ENCODE measurements at places on chromosomes 1 and 21.
A peak's percentile ranks its signal among the peaks of the same experiment; 100 is the strongest.

- no peak for DNase-seq
Measured at GRCh38 chr1:12487520-12487919, 130.5 kb downstream of the DHRS3 start.

DNA sequence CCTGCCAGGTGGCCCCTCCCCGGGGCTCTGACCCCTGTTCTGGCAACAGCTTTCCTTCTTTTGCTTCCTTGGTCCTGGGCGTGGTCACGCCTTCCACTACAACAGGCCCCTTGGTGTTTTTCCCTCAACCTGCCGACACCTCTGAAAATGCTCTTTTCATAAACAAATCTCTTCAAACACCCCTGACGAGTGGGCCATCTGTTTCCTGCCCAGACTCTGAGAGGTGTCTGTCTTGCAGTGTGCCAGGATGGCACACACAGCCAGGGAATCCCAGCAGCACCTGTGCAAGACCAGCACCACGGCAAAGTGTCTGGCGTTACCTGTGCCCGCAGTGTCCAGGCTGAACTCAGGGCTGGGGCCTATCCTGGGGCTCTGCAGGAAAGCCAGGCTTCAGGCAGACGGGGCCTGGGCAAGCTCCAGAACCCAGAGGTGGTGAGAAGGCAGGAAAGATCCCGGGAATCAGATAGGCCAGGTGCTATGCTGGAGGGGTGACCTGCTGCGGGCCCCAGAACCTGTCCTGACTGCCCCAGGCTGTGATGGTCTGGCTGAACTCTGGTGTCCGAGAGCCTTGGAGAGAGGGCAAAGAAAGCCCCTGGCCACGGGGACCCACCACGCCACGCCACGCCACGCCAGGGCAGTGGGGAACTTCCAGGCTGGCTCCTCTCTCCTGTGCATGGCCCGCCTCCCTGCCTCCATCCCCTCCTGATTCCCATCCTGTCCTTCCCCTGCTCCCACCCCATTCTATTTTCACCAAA is 88.9 kb downstream of the SIK1 start:
- DNase-seq, result no peak

DNA sequence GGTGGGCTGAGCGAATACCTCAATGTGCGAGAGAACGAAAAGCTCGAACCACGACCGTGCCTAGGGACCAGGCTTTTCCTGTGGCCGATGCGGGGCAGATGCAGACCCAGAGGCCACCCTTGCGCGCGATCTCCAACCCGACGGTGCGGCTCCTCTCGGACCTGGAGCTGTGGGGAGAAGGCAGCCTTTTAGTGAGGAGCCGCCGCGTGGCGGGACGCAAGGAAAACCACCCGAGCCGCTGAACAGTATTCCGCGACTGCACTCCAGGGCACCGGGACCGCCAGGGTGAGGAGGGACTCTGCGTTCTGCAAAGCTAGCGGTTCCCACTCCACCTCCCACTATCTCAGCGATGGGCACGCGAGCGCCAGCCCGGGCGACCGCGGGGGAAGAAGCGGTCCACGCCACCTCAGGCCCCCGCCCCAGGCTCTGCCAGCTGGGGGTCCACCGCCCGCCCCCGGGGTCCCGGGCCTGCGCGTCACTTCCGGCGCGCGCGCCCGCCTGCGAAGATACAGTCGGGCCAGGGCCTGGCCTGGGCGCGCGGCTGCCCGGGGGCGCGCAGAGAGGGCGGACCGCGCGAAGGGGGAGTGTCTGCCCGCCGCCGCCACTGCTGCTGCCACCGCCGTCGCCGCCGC is 66.5 kb upstream of the PRKACB start:
- peak; percentile 23 for DNase-seq

DNA sequence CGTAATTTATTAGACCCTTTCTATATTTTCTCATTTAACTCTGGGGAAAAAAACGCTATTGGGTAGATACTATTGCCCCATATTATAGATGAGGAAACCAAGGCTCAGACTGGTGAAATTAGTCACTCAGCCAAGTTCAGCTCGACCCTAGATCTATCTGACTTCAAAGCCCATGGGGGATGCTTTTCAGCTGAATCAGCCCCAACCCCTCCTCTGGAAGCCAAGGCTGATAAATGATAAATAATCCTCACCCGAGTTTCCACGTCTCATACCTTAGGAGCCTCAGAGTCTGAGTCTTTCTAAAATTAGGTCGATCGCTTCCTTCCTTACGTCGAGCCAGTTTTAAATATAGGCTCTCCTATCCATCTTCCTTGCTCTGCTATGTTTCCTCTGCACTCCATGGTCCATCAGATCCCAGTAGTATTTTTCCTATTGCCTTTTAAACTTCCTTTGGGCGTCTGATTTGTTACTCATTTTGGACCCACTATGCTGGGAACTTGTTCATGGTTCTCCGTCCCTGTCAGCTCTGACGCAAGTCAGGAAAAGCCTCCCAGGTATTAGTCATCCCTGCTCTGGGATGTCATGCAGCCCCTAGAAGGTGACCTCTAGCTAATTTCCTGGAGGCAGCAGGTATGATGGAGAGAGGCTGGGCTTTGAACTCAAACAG is 122.8 kb downstream of the PLPP3 start:
- no peak for DNase-seq

- no peak for DNase-seq
Measured at GRCh38 chr1:102879439-102879993, 228.8 kb downstream of the COL11A1 start.

- no peak for DNase-seq
Measured at GRCh38 chr1:169200319-169200718, 93.8 kb downstream of the ATP1B1 start.

GRCh38 chr1:38308780-38309179 is 262.2 kb upstream of the POU3F1 start:
- no peak for DNase-seq

- no peak for DNase-seq
Measured at GRCh38 chr1:217521317-217521716, 109.6 kb downstream of the GPATCH2 start.

GRCh38 chr1:218991089-218991488 is 182.6 kb upstream of the LYPLAL1 start:
- no peak for DNase-seq

DNA sequence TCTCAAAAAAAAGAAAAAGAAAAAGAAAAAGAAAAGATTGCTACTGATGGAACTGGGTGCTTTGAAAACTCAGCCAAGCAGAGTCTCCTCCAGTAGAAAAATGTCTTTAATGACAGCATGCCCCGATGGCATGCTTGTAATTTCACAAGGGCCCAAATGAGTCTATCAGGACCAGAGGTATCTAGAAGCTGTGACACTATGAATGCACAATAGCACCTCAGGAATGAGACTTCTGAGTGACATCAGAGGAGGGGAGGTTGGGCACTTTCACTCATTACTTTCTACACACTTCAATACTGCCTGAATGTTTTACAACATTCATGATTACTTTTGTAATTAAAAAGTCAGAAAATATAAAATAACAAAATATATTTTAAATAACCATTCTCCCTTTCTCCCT is 15.1 kb upstream of the CD58 start:
- no peak for DNase-seq

DNA sequence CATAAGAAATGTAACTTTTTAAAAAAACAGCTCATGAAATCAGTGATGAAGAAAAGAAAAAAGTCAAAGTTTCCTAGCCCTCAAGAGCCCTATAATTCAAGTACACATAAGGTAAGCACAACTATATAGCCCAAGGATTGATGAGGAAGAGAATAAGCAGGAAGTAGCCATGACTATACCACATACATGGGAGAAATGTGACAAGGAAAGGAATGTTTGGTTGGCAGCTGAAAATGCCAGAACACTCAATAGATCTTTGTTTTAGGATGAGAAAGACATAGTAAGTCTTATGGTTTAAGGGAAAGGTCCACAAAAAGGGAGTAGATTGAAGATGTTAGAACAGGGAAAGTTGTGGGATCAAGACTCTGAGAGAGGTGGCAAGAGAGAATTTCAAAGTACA is 5.7 kb downstream of the DOCK7 start:
- no peak for DNase-seq

- DNase-seq, result peak; percentile 51
Measured at GRCh38 chr1:202967684-202968281, 726 bp upstream of the CYB5R1 start.

GRCh38 chr1:19360843-19361610 is 48.9 kb downstream of the SLC66A1 start:
- DNase-seq, result no peak

Data from inflammatory macrophage treated with lipopolysaccharide for 1 hour (primary cell).